ENCODE measurements at places on chromosomes 1 and 21.

GRCh38 chr1:229803626-229804217 is 177.7 kb downstream of the URB2 start:
- no peak for DNase-seq

GRCh38 chr1:96525657-96526557 is 195.7 kb upstream of the PTBP2 start:
- DNase-seq = no peak

DNA sequence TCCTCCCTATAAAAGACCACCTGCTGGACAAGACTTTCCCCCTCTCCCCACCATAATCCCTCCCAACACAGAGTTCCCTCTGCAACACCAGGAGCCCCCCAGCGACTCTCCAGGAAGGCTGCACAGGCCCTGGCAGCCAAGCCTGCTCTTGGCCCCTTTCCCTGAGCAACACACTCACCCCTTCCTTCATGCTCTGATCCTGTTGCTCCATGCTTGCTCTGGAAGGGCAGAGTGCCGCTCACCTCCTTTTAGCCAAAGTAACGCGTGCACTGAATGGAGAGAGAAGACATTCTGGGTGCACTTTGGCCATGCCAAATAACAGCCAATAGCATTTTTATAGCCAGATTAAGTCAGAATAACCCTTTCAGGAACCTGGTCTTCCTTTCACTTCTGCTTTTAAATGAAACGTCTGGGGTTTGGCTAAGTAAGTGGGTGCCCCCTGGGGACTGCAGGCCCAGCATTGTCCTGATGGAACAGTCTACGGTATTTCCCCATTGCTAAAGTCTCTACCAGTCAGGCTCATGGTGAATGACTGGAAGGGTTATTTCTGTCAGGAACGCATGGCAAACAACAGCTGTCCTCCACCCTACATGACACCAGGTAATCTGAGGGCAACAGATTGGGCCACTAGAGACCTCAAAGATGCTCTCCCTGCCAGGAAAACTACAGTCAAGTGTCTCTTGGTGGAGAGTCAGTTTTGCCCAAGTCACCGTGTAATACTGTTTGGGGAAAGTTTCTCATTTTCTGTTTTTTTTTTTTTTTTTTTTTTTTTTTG is at the start of gene SLC2A5:
SLC2A5 (minus strand) TSS at position 310 of the 775 bp plus-strand sequence; CDS start at position 211, 99 bp downstream.
- no peak for DNase-seq

DNA sequence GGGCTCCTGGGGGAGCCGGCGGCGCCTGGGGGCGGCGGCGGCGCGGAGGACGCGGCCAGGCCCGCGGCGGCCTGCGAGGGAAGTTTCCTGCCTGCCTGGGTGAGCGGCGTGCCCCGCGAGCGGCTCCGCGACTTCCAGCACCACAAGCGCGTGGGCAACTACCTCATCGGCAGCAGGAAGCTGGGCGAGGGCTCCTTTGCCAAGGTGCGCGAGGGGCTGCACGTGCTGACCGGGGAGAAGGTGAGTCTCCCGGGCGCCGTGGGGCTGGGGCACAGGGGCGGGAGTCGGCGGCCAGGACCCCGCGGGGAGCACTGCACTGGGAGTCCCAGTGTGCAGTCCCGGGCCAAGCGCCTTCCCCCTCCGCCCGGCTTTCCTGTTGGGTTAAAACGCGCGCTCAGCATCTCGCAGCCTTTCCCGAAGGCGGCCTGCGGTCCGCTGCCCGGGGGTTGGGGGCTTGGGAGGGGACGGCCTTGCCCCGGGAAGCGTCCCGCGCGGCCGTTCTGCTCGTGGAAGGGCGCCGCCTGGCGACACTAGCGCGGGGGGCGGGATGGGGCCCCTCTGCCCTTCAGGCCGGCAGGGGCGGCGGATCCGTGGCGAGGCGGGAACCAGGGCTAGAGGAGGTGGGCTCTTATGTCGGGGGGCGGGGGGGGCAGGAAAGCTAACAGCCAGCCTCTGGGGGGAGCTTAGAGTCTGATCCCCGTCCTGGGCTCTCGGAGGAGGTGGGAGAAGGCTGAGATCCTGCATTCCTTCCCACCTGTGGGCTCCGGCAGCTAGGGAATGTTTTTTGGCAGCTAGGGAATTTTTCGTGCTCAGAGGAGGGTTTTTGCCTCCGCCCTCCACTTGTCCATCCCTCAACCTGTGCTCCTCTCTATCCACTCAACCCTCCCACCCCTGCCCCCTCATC is 1.1 kb downstream of the HUNK start:
- DNase-seq = no peak
